ENCODE measurements at places on chromosomes 3 and 15.

- DNase-seq, result no peak
Measured at GRCh38 chr3:110755345-110755744, 316.3 kb upstream of the NECTIN3 start.

- no peak for DNase-seq
Measured at GRCh38 chr3:47799733-47800132, 3.2 kb upstream of the DHX30 start.

DNA sequence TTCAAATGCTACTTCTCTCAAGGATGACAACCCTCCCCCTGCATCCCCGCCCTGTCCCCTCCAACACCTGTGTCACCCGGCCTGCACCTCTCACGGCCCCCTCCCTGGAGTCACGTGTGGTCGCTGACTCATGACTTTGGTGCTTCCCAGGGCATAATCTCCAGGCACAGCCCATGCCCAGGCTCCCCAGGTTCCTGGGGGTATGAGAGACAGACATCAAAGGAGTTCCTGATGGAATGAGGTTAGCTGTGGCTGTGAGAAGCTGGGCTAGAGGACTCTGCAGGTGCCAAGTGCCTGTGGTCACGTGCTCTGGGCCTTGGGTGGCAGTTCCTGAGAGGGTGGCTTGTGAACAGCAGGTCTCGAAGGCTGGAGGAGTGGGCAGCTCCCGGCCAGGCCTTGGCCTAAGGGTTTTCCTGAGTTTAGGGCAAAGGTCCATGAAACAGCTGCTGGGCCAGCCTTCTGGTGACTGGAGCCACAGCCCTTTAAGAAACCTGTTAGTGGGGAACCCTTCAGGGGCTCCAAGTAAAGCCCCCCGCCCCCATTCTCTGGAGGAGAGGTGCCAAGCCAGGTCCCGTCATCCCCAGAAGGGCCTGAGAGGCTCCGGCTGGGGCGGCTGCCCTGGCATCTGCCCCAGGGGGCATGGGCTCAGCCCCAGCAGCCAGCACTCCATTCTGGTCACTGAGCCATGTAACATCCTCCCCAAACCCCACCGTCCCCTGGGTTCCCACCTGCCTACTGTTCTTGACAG is 230.0 kb downstream of the XXYLT1 start:
- peak; percentile 12 for DNase-seq

- DNase-seq, result no peak
Measured at GRCh38 chr3:181009225-181009624, 19.7 kb upstream of the DNAJC19 start.

DNA sequence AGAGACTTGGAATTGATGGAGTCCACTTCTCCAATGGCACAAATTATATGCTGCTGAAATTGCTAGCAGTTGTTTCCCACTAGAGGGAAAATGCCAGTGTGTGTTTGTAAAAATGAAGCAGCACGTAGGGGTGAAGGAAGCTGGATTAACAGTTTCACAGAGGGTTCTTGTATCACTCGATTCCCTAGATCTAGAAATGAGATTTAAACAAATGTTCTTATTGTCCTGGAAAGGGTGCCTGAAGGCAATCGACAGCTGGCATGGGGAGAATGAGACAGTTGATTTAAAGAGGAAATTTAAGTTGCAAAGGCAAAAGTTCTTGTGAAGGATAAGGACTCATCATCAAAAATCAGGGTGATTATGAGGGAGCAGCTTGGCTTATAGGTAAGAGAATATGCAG is 234.8 kb upstream of the ARPP21 start:
- no peak for DNase-seq

GRCh38 chr3:150083655-150084042 is 113.0 kb upstream of the PFN2 start:
- no peak for DNase-seq

- DNase-seq, result no peak
Measured at GRCh38 chr3:153897025-153897723, 224.0 kb upstream of the ARHGEF26 start.

DNA sequence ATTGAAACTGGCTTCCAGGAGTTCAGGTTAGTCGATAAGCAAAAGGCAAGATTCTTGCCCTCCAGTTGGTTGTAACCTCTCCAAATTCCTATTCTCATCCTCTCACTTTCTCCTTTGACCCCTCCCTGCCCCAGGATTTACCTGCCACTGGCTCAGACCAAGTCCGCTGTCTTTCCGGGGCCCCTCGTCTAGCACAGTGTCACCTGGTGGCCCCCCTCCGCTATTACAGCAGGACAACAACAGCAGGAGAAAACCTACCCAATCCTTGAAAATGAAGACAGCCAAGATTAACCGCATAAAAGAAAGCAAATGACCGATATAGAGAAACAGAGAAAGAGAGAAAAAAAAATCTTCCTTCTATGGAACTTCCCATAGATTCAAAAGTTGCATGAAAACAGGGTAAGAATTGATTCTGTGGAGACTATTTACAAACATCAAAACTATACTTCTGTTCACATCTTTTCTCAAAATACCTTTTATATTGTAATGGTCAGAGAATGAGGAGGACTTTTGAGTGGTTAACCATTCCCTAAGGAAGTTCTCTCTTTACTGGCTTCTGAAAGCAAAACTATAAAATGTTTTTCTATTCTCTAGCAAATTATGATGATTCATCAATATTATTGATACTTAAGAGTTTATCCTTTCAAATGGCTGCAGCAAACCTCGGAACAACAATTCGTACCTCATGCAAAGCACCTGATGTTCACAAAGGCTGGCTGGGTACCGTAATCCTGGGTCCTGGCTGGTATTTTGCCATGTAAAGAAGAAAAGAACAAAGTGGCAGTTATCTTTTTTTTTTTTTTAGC is 10.0 kb upstream of the ST8SIA2 start:
- no peak for DNase-seq

DNA sequence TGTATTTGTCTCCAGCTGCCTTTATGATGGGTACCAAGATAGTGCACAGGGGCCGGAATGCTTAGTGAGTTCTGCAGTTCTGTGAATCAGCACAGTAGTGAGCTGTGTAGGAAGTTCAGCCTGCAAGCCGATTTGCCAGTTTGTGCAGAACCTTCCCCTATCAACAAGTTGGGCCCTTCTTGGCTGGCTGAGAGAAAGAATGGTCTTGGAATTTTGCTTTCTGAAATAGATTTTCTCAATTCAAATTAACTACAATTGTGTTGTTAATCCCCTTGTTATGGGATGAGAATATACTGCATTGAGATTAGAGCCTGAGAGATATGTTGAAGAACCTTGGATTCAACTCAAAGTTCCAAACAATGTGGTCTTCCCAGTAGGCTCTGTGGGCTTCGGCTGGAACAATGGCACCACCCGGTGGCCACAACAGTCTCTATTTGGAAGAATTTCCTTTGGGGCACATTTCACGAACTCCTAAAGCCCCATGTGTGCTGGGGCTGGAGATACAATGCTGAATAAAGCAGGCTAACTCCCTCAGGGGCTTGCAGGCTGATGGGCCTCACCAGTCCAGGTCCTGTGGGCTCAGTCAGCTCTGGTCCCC is 59.1 kb downstream of the TRIM42 start:
- no peak for DNase-seq

GRCh38 chr3:149366941-149367840 is 10.3 kb downstream of the TM4SF1 start:
- no peak for DNase-seq

DNA sequence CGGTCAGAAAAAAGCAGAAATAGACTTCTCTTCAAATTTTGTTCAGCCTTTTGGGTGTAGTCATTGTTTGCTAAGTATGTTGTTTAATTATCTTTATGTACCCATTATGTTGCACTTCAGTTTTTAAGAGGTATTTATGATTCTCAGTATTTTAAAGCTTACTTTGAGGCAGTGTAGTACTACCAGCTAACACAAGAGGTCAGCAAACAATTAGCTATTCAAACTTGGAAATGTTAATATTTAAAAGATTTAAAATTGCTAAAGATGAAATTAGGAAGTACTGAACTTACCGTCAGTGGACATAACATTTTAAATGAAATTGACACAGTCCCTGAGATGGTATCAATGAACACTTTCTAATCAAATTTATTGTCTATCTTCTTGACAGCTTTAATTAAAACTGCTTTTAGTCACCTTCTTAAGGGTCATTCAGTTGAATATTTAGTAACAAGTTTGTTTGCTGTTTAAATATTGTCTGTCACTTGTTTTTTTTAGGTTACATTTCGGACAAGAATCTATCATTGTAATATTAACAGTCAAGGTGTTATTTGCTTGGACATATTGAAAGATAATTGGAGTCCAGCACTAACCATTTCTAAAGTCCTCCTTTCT is 28.1 kb downstream of the NKIRAS1 start:
- DNase-seq, result no peak

- no peak for DNase-seq
Measured at GRCh38 chr15:82551646-82552247, 11.5 kb upstream of the RPS17 start.

DNA sequence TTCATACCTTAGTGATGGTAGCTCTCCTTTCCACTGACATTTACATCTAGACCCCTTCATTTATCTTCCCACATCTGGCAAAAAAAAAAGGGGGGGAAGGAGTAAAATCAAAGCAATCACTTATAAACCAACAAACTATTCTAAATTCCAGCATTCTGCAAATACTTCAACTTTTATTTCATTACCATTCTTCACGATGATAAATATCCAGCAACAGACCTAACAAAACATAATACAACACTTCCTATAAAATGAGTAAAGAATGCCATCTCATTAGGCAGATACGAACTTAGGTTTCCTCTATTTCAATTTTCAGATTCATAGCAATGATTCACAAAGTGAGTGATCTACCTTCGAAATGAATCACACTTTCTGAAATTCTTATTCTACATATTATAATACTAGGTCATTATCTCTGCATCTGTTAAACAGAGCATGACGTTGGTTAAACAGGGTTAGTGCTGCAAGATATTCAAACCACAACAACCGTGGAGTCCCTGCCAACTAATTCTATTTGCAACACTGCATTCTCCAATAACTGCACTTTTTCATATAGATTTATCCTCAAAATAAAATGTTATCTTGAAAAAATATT is at the start of gene LRRFIP2:
LRRFIP2 (minus strand) TSS at position 51 of the 595 bp plus-strand sequence. CDS start 25,599 bp downstream, outside the sequence.
- no peak for DNase-seq

- DNase-seq, result no peak
Measured at GRCh38 chr15:29750754-29751153, 71.5 kb downstream of the TJP1 start.

- no peak for DNase-seq
Measured at GRCh38 chr3:59386165-59386564, 336.3 kb upstream of the CFAP20DC start.

- DNase-seq, result no peak
Measured at GRCh38 chr15:40058476-40059140, 19.6 kb upstream of the SRP14 start.

DNA sequence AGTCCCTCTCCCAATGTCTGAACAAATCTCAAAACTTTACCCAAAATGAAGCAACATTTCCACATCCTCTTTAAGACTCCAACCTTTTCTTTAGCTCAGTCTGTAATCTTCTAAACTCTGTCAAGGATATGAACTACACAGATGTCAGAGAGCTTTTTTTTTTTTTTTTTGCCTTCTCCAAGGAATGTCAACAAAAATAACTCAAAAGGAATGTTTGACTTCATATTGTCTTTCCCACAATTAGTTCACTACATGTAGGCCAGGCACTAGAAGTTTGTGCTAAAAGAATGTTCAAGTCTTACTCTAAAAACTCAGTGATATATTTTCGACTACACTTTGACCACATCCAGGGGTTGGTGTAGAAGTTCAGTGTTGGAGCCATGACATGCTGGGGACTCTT is 37.1 kb downstream of the ADAMTS9 start:
- DNase-seq, result no peak

GRCh38 chr3:58203541-58203940 is 7.2 kb downstream of the DNASE1L3 start:
- DNase-seq, result no peak

DNA sequence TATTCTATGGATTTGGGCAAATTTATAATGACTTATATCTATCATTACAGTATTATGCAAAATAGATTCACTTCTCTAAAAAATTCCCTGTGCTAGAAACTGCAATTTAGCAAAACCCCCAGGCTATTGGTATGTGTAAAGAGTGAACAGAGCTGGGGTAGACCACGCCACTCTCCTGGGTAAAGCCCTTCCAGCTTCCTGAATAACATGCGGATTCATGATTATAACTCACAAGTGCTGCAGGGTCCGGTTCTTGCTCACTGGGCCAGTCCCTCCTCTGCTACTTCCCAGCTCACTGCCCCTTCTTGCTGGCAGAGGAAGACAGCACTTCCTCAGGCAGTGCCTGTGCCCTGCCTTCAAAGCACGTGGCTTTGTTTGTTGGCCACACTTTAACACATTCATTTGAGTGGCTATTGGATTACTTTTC is 4.1 kb downstream of the CD80 start:
- DNase-seq, result no peak

DNA sequence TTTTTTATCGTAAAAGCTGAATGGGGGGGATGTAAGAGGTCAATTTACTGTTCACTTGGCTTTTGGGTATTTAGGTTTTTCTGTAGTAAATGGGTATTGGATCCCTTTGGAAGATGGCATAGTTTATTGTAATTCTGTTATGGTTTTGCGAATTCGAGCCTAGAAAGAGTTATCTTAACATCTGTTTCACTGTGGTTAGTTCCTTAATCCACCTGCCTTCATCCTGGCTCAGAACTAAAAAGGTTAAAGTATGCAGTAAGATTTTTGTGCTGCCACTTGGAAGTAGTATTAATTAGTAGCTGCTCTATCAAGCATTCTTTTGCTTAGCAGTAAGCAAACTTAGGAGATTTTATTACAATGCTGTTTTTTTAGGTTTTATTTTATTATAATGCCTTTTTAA is 62.4 kb downstream of the ARIH1 start:
- no peak for DNase-seq

DNA sequence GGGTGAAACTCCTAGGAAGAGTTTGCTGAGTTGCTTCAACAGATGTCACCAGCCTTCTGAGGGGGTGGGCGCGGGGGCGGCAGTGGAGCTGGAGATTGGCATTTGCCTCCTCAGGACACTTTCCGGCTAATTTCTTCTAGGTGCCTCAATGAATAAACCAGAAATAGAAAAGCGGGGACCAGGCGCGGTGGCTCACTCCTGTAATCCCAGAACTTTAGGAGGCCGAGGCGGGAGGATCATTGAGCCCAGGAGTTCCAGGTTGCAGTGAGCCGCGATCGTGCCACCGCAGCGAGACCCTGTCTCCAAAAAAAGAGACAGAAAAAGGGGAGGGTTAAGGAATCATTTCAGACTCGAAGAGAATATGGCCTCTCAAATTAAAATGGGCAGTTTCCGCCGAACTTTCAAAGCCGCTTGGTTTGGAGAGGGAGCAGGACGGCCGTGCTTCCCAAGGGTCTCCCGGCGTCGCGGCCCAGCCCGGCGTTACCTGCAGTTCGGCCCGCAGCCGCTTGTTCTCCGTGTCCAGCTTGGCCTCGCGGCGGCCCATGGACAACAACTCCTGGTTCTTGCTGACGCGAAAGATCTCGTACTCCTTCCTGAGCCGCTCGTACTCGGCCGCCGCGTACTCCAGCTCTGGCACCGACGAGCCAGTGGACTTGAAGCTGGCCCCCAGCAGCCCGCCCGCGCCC is 587 bp downstream of the NPHP3 start:
- DNase-seq, result no peak

GRCh38 chr15:27043770-27044169 is 72.8 kb downstream of the GABRG3 start:
- DNase-seq, result no peak
